ENCODE measurements at places on chromosomes 6 and 20. TPM values are rescaled to one million over a fixed set of nuclear protein-coding genes. Genes with fewer than 3 reads are reported as not detected.
A peak's percentile ranks its signal among the peaks of the same experiment; 100 is the strongest.

The MTFR2 gene
- 2.5 TPM for total RNA-seq

The RAD21L1 gene
- total RNA-seq, result not detected

The NFATC2 gene
- 41.2 TPM for total RNA-seq

The CDH4 gene
- total RNA-seq, result not detected

The DNAH8 gene
- total RNA-seq, result 2.0 TPM

The PGC gene
- not detected for total RNA-seq

The STMND1 gene
- total RNA-seq, result not detected

DNA sequence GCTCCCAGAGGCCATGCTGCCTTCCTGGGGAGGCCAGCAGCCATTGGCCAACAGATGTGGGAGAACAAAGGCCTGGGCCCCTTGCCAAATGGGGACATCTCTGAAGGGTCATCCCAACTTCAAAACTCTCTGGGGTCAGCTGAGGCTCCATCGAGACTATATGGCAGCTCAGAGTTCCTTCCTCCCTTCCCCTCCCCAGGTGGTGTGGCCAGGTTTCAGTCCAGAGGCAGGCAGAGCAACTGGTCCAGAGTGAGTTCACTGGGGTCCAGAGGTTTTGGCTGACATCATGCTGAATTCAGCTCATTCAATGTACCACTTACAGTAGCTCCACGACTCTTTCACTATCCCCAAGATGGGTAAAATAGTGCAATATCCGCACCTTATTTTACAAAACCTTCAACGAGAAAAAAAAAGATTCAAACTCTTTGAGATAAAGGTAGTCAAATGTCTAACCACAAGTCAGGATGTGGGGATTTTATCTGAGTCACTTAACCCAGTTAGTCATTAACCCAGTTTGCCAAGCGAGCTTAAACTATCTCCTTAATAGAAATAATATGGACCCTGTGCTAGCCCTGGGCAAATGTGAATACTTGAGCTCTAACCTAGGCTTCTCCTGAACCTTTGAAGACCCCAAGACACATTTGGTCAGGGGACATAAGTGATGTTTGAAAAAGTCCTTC, 108.4 kb upstream of the PLEKHG1 start:
- no peak overlapping the region for H3K4me3 ChIP-seq
- peak overlapping the region; percentile 70 for H3K27ac ChIP-seq
- H3K36me3 ChIP-seq, result no peaks in the 10 kb centered on the region
- H3K27me3 ChIP-seq, result no peaks in the 10 kb centered on the region
- peaks cover 16% of the 10 kb centered on the region for H3K4me1 ChIP-seq

GRCh38 chr20:48624315-48625020, 203.3 kb downstream of the PREX1 start:
- peaks cover 55% of the 10 kb centered on the region for H3K36me3 ChIP-seq
- no peak overlapping the region for H3K27ac ChIP-seq
- no peaks in the 10 kb centered on the region for H3K27me3 ChIP-seq
- DNase-seq, result no peak
- H3K4me3 ChIP-seq, result no peak overlapping the region

GRCh38 chr6:140204154-140204553, 829.7 kb upstream of the CITED2 start:
- no peaks in the 10 kb centered on the region for H3K27me3 ChIP-seq
- H3K36me3 ChIP-seq, result no peaks in the 10 kb centered on the region
- no peak overlapping the region for H3K27ac ChIP-seq

- no peak for DNase-seq
- H3K4me1 ChIP-seq, result peaks cover 22% of the 10 kb centered on the region
- peaks cover 2% of the 10 kb centered on the region for H3K27me3 ChIP-seq
- H3K4me3 ChIP-seq, result no peak overlapping the region
- no peaks in the 10 kb centered on the region for H3K36me3 ChIP-seq
Measured at GRCh38 chr6:36358226-36358915, 21.7 kb upstream of the BNIP5 start.

- no peaks in the 10 kb centered on the region for H3K27me3 ChIP-seq
- H3K4me3 ChIP-seq, result no peak overlapping the region
- peaks cover 8% of the 10 kb centered on the region for H3K4me1 ChIP-seq
- peaks cover 76% of the 10 kb centered on the region for H3K36me3 ChIP-seq
Measured at GRCh38 chr6:18243302-18243893, 20.9 kb downstream of the DEK start.

DNA sequence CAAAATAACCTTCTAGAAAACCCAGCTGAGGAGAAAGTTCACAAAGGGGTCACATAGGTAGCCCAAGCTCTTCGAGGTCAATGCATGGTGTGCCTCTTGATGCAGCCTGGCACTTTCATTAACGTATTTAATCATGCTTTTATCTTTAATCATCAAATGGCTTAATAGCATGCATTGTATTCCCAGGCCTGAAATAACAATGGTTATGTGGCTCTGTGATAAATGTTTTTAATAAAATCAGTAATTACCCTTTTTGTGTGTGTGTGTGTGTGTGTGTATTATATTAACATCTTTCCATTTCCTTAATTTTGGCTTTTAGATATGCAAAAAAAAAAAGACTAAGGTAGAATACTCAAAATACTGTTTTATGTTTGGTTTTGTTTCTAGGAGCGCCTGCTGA, 681.8 kb downstream of the PTPRT start:
- H3K4me3 ChIP-seq, result no peak overlapping the region
- H3K4me1 ChIP-seq, result no peaks in the 10 kb centered on the region
- no peaks in the 10 kb centered on the region for H3K36me3 ChIP-seq
- H3K27ac ChIP-seq, result no peak overlapping the region
- no peak for DNase-seq

DNA sequence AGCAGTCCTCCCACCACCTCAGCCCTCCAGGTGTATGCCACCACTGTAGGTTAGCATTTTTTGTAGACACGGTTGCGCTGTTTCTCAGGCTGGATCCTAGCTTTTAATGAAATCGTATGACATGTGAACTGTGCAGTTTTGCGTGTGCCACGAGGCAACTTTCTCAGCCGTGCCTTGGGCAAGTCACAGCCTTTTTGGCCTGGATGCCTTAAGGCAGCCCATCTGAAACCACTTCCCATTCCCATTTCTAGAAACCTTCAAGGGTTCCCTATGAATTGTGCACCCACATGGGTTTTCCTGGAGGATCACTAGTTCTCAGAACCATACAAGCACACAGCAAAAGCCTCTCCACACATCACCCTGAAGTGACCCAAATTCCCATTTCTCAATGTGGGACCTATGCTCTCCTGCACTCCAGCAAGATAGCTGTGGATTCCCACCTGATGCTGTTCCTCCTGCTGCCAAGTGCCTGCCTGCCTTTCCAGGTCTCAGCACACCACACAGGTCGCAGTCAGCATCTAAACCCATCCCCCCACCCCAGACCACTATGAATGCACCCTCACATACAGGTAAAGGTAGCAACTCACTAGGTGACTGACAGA, 28.9 kb downstream of the SNX5 start:
- DNase-seq, result no peak
- peaks cover 35% of the 10 kb centered on the region for H3K4me1 ChIP-seq
- H3K27ac ChIP-seq, result no peak overlapping the region
- peaks cover 42% of the 10 kb centered on the region for H3K36me3 ChIP-seq

DNA sequence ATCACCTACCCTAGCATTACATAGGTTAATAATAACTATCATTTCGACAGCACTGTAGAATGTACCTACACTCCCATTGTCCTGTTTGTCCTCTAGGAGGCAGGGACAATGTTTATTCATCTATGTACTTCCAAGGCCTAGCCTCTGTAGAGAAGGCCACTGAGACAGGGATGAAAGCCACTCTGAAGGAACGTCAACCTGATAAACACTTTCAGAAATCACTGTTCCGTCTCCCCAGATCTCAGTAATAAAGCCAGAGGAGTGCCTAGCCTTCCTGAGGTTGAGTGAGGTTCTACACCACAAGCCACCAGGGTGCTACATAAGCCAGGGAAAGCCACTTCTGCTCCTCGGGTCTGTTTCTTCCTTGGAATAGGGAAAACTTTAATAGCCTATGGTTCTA, 44.8 kb downstream of the POPDC3 start:
- no peak for DNase-seq
- no peak overlapping the region for H3K27ac ChIP-seq
- no peak overlapping the region for H3K4me3 ChIP-seq
- H3K27me3 ChIP-seq, result peaks cover 33% of the 10 kb centered on the region
- H3K36me3 ChIP-seq, result no peaks in the 10 kb centered on the region

DNA sequence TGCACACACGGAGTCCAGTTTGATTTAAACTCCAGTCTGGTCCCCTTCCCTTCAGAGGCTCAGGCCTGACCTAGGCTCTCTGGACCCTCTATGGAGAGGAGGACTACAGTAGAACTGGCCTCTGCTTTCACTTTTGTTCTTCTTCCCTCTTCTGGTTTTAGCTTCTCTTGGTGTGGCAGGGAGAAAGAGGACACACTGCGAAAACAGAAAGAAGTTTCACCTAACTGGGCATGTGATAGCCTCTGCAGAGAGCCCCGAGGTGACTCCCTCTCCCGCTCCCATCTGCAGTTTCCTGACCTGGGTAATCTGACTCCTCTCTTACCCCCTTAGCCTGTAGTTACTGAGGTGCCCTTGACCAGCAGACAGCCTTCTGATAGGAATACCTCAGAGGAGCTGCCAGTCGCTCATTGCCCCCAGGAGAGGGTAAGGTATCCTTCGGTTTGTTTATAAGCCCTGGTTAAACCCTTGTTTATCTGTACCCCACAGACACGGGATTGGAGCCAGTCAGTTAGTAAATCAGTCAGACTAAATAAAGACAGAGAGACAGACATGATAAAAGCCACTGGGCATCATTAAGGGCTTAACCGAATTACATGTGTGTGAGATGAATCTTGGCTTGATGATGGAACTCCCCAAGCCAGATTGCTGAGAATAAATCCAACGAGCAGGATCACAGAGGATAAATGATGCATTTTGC, 12.0 kb upstream of the DTNBP1 start:
- H3K27me3 ChIP-seq, result no peaks in the 10 kb centered on the region
- no peak overlapping the region for H3K27ac ChIP-seq
- no peak overlapping the region for H3K4me3 ChIP-seq

DNA sequence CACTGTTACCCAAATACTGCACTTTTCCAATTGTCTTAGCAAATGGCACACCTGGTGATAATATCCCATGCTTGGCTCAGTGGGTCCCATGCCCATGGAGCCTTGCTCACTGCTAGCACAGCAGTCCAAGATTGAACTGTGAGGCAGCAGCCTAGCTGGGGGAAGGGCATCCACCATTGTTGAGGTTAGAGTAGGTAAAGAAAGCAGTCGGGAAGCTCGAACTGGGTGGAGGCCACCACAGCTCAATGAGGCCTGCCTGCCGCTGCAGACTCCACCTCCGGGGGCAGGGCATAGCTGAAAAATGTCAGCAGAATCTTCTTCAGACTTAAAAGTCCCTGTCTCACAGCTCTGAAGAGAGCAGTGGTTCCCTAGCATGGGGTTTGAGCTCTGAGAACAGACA, 9.2 kb upstream of the CST2 start:
- no peak for DNase-seq
- no peaks in the 10 kb centered on the region for H3K4me1 ChIP-seq
- H3K27me3 ChIP-seq, result no peaks in the 10 kb centered on the region
- H3K36me3 ChIP-seq, result no peaks in the 10 kb centered on the region

- H3K27ac ChIP-seq, result no peak overlapping the region
- no peaks in the 10 kb centered on the region for H3K4me1 ChIP-seq
- peaks cover 4% of the 10 kb centered on the region for H3K27me3 ChIP-seq
- no peak overlapping the region for H3K4me3 ChIP-seq
- no peak for DNase-seq
Measured at GRCh38 chr20:14622796-14623195, 285.4 kb upstream of the FLRT3 start.

GRCh38 chr6:116975600-116975999, 98.6 kb downstream of the RFX6 start:
- H3K4me3 ChIP-seq, result no peak overlapping the region
- H3K4me1 ChIP-seq, result no peaks in the 10 kb centered on the region
- H3K36me3 ChIP-seq, result no peaks in the 10 kb centered on the region
- no peak overlapping the region for H3K27ac ChIP-seq
- no peak for DNase-seq
- peaks cover under 1% of the 10 kb centered on the region for H3K27me3 ChIP-seq
